Renal cortex interstitium (tissue), 15 donors: ENCODE measurements at places on chromosomes 3 and 15. TPM values are rescaled to one million over a fixed set of nuclear protein-coding genes. Genes with fewer than 3 reads are reported as not detected.

DNA sequence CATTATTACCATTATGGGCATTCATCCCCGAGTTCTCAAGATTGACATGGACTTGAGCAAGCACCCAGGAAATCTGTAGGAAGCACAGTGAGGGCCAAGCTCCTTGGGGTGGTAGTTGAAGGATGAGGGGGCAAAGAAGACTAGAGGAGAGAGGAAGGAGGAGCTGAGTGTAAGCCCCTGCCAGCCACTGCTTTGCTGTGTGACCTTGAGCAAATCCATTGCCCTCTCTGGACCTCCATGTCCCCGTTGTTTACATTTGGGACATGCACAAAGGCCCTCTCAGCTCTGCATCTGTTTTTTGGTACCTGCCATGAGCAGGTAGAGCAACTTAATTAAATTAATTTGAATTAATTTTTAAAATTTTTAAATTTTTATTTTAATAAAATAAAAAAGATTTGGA is 33.5 kb upstream of the SLC6A6 start:
- DNase-seq = no peak

GRCh38 chr3:193862843-193863242 is 269.8 kb downstream of the OPA1 start:
- no peak for DNase-seq

- DNase-seq = no peak
Measured at GRCh38 chr3:197597335-197597734, 41.6 kb upstream of the BDH1 start.

GRCh38 chr3:43243590-43244587 is 42.5 kb upstream of the SNRK start:
- DNase-seq = no peak

DNA sequence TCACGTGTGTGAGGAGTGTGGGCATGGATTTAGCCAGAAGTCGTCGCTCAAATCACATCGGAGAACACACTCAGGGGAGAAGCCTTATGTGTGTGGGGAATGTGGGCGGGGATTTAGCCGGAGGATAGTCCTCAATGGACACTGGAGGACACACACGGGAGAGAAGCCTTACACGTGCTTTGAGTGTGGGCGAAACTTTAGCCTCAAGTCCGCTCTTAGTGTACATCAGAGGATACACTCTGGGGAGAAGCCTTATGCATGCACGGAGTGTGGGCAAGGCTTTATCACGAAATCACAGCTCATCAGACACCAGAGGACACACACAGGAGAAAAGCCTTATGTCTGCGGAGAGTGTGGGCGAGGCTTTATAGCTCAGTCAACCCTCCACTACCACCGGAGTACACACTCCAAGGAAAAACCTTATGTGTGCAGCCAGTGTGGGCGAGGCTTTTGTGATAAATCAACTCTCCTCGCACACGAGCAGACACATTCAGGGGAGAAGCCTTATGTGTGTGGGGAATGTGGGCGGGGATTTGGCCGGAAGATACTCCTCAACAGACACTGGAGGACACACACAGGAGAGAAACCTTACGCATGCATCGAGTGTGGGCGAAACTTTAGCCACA is 28.1 kb downstream of the ZNF589 start:
- no peak for DNase-seq

- DNase-seq = no peak
Measured at GRCh38 chr3:68878962-68879361, 53.4 kb downstream of the TAFA4 start.

Gene KLHL18
- polyA plus RNA-seq = 14.7 TPM

Gene ARGFX
- polyA plus RNA-seq = not detected

Gene MCF2L2
- polyA plus RNA-seq = 1.2 TPM

Gene THAP10
- polyA plus RNA-seq = 7.9 TPM
